Bladder microvascular endothelial cell (primary cell): ENCODE measurements at places on chromosomes 5 and 9. TPM values are rescaled to one million over a fixed set of nuclear protein-coding genes. Genes with fewer than 3 reads are reported as not detected.

The INSL6 gene
- 0.13 TPM in 1 of 2 replicates, not detected in the other for total RNA-seq

The MAP1B gene
- total RNA-seq: 35.5 and 103 TPM in 2 replicates

The DRD1 gene
- under 0.01 TPM in 1 of 2 replicates, not detected in the other for total RNA-seq

The TLE4 gene
- total RNA-seq: 11.2 and 34.8 TPM in 2 replicates

The XPA gene
- total RNA-seq: 7.8 and 12.1 TPM in 2 replicates
